GM23338 (cell line): ENCODE measurements at places on chromosomes 1 and 21.
A peak's percentile ranks its signal among the peaks of the same experiment; 100 is the strongest.

- DNase-seq, result no peak
These were observed 1.1 kb downstream of the FOXO6 start for GRCh38 chr1:41362357-41362721.

DNA sequence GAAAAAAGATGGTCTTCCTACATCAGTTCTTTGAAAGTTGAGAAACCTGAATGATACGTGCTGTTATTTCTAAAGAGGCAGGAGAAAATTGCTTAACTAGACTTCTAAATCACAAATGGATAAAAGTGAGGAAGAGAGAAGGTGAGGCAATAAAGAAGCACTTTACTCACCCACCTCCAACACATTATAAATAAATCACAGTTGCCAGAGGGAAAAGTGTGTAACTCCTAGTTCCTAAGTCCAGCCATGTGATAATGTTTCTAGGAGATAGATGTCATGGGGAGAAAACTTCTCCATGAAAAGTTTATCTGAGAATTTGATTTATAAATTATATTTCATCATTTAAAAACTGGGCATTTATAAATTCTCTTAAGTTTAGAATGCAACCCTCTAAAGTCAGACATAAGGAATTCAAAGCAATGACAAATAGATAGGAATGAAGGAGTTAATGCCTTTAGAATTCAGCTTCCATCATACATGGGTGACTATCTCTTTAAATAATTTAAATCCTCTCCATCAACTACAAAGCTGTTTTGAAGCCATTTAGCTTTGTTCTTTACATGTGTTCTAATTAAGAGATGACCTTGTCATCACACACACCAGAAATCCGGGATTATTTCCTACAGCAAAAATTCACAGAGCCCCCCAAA, 60.0 kb downstream of the NRIP1 start:
- DNase-seq, result peak; percentile 16

GRCh38 chr1:206050655-206051235, 2.2 kb upstream of the RHEX start:
- DNase-seq, result no peak

- no peak for DNase-seq
These were observed 29.4 kb upstream of the SLC19A1 start for GRCh38 chr21:45571641-45572040.

DNA sequence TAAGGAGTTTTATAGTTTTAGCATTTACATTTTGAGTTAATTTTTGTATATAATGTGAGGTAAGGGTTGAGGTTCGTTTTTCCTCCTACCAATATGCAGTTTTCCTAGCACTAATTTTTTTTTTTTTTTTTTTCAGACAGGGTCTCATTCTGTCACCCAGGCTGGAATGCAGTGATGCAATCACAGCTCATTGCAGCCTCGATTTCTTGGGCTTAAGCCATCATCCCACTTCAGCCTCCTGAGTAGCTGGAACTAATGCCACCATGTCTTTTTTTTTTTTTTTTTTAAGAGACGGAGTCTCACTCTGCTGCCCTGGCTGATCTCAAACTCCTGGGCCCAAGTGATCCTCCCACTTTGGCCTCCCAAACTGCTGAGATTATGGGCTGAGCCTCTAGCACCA, 2.5 kb upstream of the UBASH3A start:
- DNase-seq, result no peak

DNA sequence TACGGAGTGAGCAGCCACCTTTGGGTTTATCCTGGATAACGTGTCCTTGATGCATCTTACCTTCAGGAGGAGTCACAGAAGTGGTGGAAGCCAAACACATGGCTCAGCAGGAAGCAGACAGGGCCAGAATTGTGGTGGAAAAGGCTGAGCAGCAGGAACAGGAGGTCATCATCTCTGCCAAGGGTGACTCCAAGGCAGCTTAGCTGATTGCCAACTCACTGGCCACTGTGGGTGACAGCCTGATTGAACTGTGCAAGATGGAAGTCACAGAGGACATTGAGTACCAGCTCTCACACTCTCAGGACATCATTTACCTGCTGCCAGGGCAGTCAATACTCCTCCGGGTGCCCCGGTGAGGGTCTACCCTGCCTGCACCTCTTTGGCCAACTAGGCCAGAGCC, 179.3 kb downstream of the FAF1 start:
- no peak for DNase-seq

GRCh38 chr21:30104241-30104640, 62.4 kb downstream of the CLDN17 start:
- DNase-seq, result no peak

- DNase-seq, result no peak
These were observed 3.9 kb upstream of the TP53BP2 start for GRCh38 chr1:223849352-223850254.

- DNase-seq, result no peak
These were observed 256.8 kb upstream of the C1orf105 start for GRCh38 chr1:172163498-172164215.

- no peak for DNase-seq
These were observed 32.1 kb downstream of the RABGAP1L start for GRCh38 chr1:174191349-174191862.

- no peak for DNase-seq
These were observed 19.6 kb upstream of the NCF2 start for GRCh38 chr1:183609759-183610452.

DNA sequence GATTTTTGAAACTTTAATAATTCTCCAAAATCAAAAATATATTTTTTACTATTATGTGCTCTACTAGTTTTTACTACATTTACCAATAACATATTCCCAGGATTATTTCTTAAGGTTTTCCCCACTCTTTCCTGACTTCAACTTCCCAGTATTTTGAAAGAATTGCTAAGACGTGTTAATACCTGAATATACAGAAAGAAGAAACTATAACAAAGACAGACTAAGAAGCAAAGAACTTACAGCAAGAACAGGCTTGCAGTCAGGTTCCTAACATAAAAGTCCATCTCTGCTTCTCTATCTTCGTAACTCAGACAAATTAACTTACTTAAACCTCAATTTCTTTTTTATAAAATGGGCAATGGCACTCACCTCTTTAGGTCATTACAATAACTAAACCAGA, 63.2 kb downstream of the SRSF11 start:
- no peak for DNase-seq

GRCh38 chr21:15256996-15257395, 192.2 kb upstream of the NRIP1 start:
- no peak for DNase-seq

DNA sequence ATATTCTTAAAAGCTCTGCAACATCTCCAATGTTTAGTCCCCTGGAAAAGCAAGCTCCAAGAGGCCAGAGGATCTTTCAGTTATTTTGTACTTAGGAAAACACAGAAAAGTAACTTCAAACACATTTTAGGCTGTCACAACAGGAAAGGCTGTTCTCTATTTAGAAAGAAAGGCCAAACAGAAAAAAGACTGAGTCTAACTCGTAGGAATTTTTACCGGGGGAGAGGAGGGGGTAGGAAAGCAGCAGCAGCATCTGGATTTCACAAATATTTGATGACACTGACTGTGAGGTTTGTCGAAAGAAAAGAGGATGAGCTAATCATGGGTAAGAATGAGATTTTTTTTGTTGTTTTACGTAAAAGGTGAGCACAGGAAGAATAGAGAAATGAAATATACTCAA, 107.1 kb downstream of the EIF4G3 start:
- DNase-seq, result peak; percentile 12

DNA sequence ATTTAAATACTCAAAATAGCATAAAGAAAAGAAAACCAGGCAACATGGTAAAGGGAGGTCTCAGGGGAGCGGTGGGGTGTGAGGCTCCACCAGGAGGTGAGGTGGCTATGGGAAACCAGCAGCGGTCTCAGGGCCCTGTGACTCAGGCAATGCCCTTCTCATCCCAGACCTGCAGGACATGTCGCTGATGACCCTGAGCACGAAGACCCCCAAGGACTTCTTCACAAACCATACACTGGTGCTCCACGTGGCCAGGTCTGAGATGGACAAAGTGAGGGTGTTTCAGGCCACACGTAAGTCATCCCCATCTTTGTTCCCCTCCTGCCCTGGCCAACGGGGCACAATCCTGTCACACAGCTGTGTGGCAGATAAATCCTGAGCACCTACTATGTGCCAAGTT, 31.5 kb downstream of the PADI4 start:
- DNase-seq, result no peak

DNA sequence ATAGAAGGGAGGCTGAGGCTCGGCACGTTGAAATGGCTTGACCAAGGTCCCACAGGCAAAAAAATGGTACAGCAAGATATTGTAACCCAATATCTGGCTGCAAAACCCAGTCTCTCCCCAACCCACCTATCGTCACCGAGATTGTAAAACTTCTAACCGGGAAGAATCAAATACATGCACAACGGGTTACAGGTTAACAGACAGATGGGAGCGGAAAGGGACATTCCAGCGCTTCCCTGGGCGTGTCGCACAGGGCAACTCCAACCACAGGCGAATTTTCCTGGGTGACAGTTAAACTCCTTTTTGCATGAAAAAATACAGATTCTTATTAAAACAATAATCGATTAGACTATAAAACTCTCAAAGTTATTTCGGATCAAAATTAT, 31.8 kb upstream of the JUN start:
- peak; percentile 55 for DNase-seq

GRCh38 chr1:229000187-229000586, 264.9 kb downstream of the RHOU start:
- DNase-seq, result no peak

GRCh38 chr1:243394066-243394465, 138.2 kb downstream of the SDCCAG8 start:
- no peak for DNase-seq

GRCh38 chr1:22491995-22492715, 40.5 kb downstream of the ZBTB40 start:
- DNase-seq, result no peak

GRCh38 chr1:208807446-208808127, 563.4 kb upstream of the PLXNA2 start:
- DNase-seq, result no peak

DNA sequence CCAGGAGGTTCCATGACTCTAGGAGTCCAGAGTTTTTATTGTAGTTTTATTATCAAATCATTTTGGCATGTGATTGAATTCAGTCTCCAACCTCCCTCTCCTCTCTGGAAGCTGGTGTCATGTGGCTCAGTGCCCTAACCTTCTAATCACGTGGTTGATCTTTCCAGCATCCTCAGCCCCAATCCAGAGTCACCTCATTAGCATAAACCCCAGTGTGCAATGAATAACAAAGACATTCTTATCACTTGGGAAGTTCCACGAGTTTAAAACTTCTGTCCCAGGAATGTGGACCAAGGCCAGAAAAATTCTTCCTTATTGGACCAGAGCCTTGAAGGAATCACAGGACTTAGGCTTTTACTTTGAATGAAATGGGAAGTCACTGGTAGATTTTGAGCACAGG, 52.2 kb downstream of the KIRREL1 start:
- peak; percentile 84 for DNase-seq
